Amniotic epithelial cell (primary cell): ENCODE measurements at places on chromosomes 2 and 18.

DNA sequence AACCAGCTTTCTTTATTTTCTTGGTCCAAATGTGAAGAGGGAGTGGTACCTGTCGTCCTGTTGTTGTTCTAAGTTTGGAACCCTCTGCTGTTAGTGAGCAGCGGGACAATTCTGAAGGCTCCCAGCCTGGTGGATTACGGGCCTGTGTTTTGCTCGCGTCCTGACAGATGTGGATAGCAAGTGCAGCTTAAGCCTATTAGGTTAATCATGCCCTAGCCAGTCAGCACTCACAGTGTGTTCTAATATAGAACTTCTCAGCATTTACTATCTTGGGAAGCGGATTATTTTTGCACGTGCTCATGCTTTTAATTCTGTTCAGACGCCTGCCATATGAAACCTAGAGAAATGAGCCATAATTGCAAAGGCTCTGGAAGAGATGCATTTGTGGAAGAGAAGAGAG is at the start of gene PCARE:
PCARE (minus strand) TSS at position 113 of the 400 bp plus-strand sequence. CDS start 262 bp downstream, outside the sequence.
- DNase-seq: no peak

DNA sequence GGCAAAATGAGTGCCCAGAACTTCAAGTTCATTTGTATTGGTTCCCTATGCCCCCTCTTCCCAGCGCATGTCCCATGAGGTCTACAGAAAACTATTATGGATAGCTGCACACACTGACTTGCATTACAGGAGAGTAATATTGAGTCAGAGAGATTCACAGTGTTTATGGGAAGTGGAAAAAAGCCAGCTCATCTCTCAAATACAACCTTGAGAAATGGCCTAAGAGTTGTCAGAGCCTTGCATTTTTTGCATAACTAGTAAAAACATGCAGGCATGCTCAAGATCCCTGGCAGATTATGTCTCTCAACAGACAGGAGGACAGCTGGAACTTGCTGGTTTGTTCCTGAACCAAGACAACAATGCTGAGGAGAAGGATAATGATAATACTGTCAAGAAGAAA is 1292.8 kb downstream of the DSC3 start:
- DNase-seq: peak; percentile 88

- DNase-seq: no peak
These were observed 265.3 kb downstream of the MYCN start for GRCh38 chr2:16205631-16206030.

DNA sequence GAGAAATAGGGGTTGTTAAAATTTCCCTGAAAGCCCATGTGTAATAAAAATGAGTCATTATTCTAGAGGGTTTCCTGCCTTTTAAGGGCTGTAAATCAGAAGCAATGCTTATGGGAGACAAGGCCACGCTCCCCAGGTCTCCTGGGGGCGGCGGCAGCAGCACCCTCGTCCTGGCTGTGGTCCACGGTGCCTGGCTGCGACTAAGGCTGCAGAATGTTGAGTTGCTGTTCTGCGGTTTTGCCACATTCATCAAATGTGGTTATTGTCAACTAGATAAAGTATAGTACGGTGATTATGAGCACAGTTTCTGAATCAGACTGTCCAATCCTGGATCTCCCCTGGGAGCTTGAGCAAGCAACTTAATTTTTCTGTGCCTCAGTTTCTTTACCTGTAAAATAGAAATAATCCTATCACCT is 11.9 kb upstream of the AGFG1 start:
- DNase-seq: peak; percentile 97

DNA sequence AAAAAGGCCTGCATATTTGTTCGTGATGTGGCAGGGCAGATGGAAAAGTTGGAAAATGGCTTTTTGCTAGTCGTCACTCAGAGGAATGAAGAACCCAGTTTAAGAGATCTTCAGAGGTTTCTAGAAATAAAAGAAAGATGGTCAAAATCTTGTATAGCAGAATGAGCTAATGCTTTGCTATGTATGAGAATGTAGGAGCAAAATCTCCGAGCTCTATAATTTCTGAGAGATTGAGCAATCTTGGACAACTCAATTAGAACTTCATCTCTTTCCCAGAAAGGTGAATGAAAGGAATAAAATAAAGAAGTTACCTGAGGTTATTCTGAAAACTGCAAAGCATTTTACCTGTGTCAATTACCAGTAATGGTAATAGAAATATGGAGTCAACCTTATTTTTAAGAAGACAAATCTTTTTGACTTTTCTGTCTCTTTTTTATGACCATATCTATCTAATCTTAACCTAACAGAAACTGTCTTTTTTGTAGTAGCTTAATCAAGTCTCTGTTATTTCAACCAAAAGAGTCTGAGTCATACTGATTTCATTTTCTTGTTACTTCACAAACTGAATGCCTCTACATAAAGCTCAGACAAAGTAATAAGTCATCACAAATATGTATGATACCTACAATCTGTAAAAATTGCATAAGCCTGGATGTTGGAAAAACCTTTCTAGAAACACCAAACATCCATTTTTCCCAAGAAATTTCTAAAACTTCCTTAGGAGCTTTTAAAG is 32.5 kb downstream of the CCDC68 start:
- peak; percentile 89 for DNase-seq

GRCh38 chr2:233990261-233990798 is 60.2 kb upstream of the SPP2 start:
- no peak for DNase-seq

- DNase-seq: peak; percentile 81
These were observed 150.4 kb downstream of the ZFP36L2 start for GRCh38 chr2:43075811-43076585.

- peak; percentile 75 for DNase-seq
These were observed 27.0 kb upstream of the CASP8 start for GRCh38 chr2:201233192-201233811.

- DNase-seq: peak; percentile 28
These were observed 264.7 kb downstream of the TCF4 start for GRCh38 chr18:55323051-55323994.

GRCh38 chr18:10488017-10488416 is 33.6 kb downstream of the APCDD1 start:
- DNase-seq: no peak

DNA sequence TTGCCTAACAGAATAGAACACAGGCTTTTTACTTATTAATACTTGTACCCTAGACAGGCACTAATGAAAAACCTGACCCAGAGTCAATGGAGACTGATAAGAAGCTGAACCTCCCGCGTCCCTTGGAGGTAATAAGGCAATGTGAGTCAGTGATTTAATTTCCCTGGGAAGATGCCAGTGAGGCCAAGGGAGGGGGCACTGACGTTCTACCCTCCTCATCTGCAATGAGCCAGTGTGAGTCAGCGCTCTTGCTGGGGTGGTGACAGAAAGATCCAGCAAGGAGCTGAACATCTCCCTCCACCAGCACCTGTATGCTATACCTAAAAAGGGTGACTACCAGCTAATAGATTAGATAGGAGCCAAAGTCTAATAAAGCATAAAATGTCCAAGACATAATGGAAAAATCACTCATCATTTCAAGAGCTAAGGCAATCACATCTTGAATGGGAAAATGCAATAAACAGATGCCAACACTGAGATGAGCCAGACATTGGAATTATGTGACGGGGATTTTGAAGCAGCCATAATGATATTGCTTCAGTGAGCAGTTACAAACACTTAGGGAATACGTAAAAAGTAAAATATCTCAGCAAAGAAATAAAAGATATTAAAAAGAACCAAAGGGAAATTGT is 116.9 kb downstream of the TPGS2 start:
- peak; percentile 93 for DNase-seq

DNA sequence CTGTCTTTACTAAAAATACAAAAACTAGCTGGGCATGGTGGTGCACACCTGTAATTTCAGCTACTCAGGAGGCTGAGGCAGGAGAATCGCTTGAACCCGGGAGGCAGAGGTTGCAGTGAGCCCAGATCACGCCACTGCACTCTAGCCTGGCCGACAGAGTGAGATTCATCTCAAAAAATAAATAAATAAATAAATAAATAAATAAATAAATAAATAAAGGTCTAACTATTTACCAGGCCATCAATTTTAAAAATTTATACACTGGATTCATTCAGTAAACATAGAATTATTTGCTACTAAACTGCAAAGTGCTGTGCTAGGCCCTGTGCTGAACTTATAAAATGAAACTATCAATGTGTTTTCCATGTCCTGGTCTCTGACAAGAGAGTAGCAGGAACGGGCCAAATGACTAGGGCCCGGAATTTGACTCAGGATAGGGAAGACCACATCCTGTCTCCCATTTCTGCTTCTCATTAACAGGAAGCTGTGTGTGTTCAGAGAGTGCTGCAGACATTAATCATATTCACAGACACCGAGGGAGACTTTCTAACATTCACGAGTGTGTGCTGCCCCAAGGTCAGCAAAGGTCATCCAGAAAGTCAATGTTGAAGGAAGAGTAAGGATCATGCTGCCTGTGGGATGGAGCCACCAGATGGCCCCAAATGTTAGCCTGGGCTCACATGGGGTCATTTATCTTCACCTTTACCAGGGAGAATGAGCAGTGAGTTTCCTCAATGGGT is 95.8 kb downstream of the SPP2 start:
- DNase-seq: peak; percentile 68

DNA sequence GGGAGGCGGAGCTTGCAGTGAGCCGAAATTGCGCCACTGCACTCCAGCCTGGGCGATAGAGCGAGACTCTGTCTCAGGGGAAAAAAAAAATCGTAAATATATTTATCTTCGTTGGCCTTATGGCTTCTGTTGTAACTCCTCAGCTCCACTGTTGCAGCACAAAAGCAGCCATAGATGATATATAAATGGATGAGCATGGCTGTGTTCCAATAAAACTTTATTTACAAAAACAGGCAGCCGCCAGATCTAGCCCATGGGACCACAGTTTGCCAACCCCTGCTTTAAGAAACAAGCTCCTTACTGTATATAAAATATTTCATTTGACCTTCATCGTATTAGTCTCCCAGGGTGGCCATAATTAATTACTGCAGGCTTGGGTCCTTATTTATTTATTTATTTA is 20.1 kb downstream of the ST8SIA3 start:
- no peak for DNase-seq

- DNase-seq: no peak
These were observed 308.3 kb downstream of the TSN start for GRCh38 chr2:122063716-122064115.

DNA sequence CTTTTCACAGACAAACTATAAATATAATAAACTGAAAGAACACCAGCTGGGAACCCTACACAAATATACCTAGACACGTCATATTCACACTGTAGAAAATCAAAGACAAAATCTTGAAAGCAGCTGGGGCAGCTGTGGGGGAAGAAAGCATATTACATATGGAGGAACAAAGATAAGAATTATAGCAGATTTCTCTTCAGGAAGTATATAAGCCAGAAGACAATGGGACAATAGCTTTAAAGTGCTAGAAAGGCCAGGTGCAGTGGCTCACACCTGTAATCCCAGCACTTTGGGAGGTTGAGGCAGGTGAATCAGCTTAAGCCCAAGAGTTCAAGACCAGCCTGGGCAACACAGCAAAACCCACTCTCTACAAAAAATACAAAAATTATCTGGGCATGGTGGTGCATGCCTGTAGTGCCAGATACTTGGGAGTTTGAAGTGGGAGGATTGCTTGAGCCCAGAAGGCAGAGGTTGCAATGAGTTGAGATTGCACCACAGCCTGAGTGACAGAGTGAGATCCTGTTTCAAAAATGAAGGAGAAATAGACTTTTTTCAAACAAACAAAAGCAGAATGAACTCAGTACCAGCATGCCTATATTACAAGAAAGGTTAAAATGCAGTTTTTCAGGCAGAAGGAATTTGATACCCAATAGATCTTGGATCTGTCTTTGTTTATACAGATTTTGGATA is 26.8 kb upstream of the ERCC3 start:
- DNase-seq: peak; percentile 58

- DNase-seq: peak; percentile 21
These were observed 98.8 kb downstream of the TNS1 start for GRCh38 chr2:217903859-217904613.

GRCh38 chr2:59806486-59806885 is 747.0 kb downstream of the BCL11A start:
- no peak for DNase-seq

- DNase-seq: peak; percentile 92
These were observed 32.7 kb downstream of the ALMS1 start for GRCh38 chr2:73418343-73418742.

- DNase-seq: no peak
These were observed 2.7 kb upstream of the DTYMK start for GRCh38 chr2:241689306-241689705.

DNA sequence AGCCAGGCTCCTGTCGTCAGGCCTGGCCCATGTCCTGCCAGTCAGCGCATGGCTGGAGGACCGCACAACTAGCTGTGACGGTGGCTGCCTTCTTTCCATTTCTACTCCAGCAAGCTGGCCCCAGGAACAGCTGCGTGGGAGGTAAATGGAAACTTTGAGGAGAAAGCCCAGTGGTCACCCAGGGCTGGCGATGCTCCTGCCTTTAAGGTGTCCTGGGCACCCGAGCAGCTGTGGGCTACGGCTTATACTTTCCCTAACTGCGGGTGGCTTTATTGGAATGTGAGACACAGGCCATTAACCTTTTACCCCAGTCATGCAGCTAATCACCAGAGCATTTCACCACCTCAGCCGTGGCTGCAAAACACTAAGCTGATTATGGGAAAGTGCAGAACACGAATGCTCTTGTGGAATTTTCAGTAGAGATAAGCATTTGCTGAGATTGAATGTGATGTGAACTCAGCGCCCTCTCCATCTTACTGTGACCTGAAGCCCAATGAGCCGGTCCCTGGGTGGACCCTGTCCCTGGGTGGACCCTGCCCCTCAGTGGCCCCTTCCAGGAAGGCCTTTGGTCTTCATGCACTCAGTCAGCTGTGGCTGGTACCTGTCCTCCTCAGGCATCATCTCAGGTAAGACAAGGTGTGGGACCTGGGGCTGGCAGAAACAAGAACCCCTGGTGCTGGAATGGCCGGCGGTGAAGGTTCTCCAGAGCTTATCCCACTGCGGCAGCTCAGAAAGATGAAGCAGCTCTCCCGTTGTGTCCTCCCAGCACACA is 275.4 kb upstream of the HS6ST1 start:
- DNase-seq: peak; percentile 69

DNA sequence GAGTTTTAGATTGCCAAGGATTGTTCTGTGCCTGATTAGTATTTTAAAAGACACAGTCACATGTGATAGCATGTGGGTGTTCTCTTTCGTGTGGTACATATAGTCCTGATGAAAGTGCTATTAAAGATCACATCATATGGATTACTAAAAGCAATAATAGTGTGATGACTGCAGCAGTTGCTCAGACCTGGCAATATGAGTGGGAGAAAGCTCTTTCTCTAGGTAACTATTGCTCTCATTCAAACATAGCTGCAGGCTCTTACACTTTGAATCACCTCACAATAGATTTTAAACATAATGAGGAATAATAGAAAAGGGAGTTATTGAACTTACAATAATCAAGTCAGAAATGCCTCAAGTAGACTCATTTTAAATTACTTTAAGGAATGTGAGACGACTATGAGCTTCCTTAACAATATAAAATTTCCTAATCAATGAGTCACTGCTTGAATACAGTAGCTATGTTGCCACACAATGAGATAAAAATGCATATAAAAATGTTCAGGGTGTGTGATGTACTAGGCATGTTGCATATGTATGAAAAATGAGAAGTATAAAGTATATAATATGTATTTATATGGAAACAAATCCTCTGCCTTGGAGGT is 452.1 kb downstream of the TMX3 start:
- DNase-seq: peak; percentile 81

GRCh38 chr18:79378536-79379250 is 17.0 kb upstream of the NFATC1 start:
- peak; percentile 57 for DNase-seq
